ENCODE measurements at places on chromosomes 11 and 22. TPM values are rescaled to one million over a fixed set of nuclear protein-coding genes. Genes with fewer than 3 reads are reported as not detected.
A peak's percentile ranks its signal among the peaks of the same experiment; 100 is the strongest.

GRCh38 chr11:12634329-12634728 lies 39.9 kb upstream of the TEAD1 start:
- H3K27me3 ChIP-seq = peaks cover 5% of the 10 kb centered on the region
- H3K27ac ChIP-seq = no peak overlapping the region
- no peaks in the 10 kb centered on the region for H3K36me3 ChIP-seq
- no peak overlapping the region for H3K4me3 ChIP-seq
- no peak for DNase-seq
- H3K4me1 ChIP-seq = no peaks in the 10 kb centered on the region

SLC15A3 gene
- total RNA-seq = 4.2 TPM

DNA sequence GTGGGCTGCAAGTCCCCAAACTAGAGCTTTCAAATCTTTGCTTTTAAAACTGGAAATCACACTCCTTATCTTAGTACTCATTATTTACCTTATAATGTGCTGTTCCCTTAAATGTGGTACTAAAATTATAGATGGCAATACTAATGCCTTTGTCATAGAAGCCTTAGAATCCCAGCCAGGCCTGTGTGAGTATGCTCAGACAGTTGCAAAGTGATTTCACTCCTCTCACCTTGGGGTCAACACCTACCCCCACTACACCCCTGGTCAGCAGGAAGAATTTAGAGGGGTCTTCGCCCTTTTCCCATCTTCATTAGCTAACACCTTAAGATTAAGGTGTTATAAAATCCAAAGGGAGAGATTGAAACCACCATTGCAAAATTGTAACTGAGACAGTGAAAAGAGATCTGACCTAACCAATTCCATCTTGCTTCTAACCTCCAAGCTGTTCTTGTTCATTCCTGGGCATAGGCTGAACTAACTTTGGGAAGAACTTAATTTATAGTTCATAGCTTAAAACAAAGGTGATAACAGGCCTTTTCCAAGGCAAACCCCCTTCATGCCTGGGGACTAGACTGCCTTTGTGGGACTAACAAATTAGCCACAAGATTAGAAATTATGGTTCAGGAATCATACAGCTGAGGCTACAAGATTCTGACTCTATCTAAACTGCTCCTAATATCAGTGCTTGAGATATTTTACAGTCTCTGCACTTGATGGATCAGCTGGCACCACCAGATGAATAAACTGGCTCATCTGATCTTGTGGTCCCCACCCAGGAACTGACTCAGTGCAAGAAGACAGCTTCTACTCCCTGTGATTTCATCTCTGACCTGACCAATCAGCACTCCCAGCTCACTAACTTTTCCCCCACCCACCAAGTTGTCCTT lies 10.4 kb upstream of the MRPL17 start:
- DNase-seq = peak; percentile 22
- H3K27ac ChIP-seq = peak overlapping the region; percentile 22
- no peak overlapping the region for H3K4me3 ChIP-seq
- no peaks in the 10 kb centered on the region for H3K27me3 ChIP-seq
- H3K4me1 ChIP-seq = peaks cover 25% of the 10 kb centered on the region
- peaks cover 16% of the 10 kb centered on the region for H3K36me3 ChIP-seq

- no peak overlapping the region for H3K27ac ChIP-seq
- no peak overlapping the region for H3K4me3 ChIP-seq
- DNase-seq = no peak
- H3K27me3 ChIP-seq = no peaks in the 10 kb centered on the region
Observed at GRCh38 chr11:107078375-107078774, 60.1 kb upstream of the GUCY1A2 start.

SEPTIN3 gene
- 1.6 TPM for total RNA-seq

MRPL49 gene
- 55.4 TPM for total RNA-seq

OTOG gene
- not detected for total RNA-seq

DNA sequence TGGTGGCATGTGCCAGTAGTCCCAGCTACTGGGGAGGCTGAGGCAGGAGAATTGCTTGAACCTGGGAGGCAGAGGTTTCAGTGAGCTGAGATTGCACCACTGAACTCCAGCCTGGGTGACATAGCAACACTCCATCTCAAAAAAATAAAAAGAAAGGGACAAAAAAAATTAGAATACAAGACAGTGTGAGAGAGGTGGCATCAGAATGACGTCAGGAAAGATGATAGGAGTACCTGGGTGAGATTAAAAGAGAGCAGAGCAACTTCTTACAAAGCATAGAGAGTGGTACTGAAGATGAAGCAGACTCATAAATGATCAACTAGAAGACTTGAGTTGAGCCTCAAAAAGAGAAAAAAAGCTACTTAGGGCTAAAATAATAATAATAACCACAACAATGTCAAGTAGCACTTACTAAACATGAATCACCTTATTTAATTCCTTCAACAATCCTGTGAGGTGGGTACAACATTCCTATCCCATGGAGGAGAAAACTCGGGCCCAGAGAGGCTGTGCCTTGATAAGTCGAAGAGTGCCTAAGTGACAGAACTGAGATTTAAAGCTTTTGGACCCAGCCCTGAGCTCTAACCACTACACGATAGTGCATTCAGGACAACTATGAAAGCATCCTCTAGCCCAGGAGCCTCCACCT lies 5.2 kb upstream of the SLN start:
- no peak overlapping the region for H3K27ac ChIP-seq
- H3K4me3 ChIP-seq = no peak overlapping the region
- no peak for DNase-seq

GRCh38 chr22:41285441-41285819 lies 557 bp downstream of the RANGAP1 start:
- peaks cover 13% of the 10 kb centered on the region for H3K36me3 ChIP-seq
- H3K27me3 ChIP-seq = no peaks in the 10 kb centered on the region

- H3K27me3 ChIP-seq = no peaks in the 10 kb centered on the region
- no peak overlapping the region for H3K27ac ChIP-seq
- no peaks in the 10 kb centered on the region for H3K36me3 ChIP-seq
- H3K4me3 ChIP-seq = no peak overlapping the region
Observed at GRCh38 chr11:58866788-58867187, 22.3 kb upstream of the GLYATL2 start.

ARHGAP8 gene
- total RNA-seq = 0.30 TPM
